Activated T-helper 1 cell treated with anti-CD3 and anti-CD28 coated beads, Interleukin-12 subunit alpha, Interleukin-12 subunit beta, Interleukin-2, Interleukin-4 antibody, amounts not matched to agents 30 ng/mL and 10 ng/mL and 1 ng/mL, durations not matched to agents 14 hours and 24 hours and 36 hours (primary cell): ENCODE measurements at places on chromosomes 1 and 21. TPM values are rescaled to one million over a fixed set of nuclear protein-coding genes. Genes with fewer than 3 reads are reported as not detected.

PRAMEF12 gene
- not detected in 2 replicates for total RNA-seq

LMX1A gene
- not detected in 2 replicates for total RNA-seq

DNA sequence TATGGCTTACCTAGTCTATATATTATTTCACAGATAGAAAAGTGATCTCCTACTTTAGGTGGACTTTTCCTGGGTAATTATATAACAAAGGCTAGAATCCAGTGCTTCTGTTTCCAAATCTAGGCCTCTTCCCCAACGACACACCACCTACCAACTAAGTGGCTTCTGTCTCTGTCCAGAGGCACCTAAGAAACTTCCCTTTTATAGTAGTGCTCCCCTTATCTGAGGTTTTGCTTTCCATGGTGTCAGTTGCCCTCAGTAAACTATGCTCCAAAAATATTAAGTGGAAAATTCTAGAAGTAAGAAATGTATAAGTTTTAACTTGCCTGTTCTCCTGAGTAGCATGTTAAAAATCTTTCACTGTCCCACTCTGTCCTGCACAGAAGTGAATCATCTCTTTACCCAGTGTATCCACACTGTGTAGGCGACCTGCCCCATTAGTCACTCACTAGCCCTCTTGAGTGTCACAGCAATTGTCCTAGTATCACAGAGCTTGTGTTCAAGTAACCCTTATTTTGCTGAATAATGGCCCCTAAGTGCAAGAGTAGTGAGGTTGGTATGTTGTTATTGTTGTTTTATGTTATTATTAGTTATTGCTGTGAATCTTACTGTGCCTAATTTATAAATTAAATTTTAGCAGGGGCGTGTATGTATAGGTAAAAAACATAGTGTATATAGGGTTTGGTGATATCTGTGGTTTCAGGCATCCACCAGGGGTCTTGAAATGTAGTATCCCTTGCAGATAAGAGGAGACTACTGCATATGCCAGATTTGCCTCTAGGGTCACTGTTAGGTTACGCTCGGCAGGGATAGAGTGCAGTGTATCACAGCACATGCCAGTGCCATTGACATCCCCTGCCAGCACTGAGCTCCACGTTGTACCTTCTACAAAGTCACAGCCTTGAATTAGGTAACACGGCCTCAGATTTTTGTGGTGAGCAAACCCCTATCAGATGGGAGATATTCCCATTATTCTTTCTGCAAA lies 14.7 kb upstream of the CD53 start:
- no peak for DNase-seq

GRCh38 chr1:151314137-151314875 lies 12.9 kb downstream of the PI4KB start:
- no peak for DNase-seq

DNA sequence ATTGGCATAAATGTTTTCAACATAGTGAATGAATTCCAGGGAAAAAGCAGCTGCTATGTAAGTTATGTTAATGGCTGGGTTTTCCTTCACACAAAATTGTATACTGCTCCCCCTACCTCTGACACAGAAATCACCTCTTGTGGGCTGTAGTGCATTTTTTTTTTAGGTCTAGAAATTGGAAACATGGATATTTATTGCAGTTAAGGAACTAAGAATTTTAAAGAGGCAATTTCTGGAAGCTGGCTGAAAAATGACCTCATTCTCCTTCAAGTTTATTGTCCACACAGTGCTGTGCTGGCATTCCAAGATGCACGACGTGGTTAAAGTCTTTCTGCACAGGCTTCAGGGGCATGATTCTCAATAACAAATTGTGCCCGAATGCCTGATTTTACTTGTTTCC lies 1424.2 kb downstream of the MRPL39 start:
- no peak for DNase-seq

- DNase-seq = no peak
Observed at GRCh38 chr1:118294875-118295642, 110.0 kb upstream of the SPAG17 start.

- DNase-seq = no peak
Observed at GRCh38 chr1:220813013-220813412, 26.3 kb downstream of the MTARC1 start.

DNA sequence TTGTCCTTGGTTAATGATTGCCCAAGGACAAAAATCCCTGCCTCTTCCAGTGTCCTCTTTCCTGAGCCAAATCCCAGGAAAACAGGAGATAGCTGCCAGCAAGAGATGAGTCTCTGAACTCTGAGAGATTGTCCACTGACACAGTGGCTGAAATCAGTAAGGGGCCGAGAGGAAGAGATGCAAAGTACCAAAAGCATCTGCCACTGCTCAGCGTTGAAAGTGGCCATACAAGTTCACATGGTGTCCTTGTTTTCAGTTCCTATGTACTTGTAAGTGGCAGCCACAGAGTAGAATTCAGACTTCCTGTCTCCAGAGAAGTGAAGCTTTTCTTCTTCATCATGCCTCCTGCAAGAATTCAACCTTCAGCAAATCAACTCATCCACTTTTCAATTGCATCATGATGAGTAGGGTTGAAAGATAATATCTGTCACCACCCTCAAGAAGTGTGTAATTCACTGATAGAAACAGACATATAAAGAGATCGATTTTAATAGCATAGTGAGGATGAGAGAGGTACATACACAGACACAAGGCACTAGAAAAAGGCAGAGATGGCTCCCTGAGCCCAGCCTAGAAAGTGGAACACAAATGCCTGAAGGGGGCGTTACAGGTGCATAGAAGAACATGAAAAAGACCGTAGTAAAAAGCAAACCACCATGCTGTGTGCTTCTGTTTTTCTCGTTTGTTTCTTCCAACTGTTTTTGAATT lies 185.8 kb downstream of the MRPL39 start:
- peak; percentile 60 for DNase-seq

GRCh38 chr1:101683561-101683960 lies 313.2 kb downstream of the OLFM3 start:
- DNase-seq = no peak

DNA sequence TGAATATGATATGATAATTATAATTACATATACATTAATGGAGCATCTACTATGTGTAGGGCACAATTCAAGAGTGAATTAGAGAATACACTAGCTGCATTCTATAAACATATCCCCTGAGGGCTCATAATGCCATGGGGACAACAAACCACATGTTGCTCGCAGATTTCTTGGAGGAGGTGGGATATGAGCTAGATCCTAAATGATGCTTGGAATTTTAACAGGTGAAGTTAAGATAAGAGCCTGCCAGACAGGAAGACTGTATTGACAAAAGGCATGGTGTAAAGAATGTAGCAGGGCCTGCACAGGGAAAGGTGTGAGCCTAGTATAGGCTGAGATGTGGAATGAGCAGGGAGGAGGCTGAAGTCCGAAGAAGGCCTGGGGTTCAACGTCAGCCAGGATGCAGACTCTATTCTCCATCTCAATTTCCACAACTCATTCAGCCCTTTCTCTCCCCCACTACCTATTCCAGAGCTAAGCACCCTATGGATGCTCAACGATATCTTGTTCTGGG lies 120.2 kb downstream of the ELAVL4 start:
- no peak for DNase-seq

GRCh38 chr1:205243350-205244191 lies 15.8 kb downstream of the TMCC2 start:
- DNase-seq = no peak

- DNase-seq = no peak
Observed at GRCh38 chr1:153395136-153395685, 4.3 kb upstream of the S100A8 start.

DNA sequence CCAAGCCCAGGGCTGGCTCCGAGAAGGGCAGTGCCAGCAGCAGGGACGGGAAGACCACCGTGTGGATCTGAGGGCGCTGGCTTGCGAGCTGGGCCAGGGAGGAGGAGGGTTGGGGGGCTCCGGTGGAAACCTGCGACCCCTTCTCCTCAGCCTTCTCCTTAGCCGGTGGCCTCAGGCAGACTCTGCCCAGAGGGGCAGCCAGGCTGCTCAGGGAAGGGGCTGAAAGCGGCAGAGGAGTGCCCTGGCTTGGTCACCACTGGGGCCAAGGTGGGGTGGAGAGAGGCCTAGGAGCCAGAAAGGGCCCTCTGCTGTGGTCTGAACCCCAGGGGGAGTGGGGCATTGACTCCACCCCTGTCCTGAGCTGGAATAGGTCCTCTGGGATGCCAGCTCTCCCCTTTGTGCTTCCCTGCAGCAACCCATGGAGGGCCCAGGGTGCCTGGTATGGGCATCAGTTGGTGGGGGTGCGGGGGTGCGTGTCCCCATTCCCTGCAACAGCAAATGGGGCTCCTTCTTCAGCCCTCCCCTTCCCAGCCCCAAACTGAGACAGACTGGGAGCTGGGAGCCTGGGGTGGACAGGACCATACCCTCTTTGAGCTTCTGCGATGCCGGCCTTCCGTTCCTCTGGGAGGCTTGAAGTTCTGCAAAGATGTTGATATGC lies 6.5 kb upstream of the IBA57 start:
- DNase-seq = no peak

DNA sequence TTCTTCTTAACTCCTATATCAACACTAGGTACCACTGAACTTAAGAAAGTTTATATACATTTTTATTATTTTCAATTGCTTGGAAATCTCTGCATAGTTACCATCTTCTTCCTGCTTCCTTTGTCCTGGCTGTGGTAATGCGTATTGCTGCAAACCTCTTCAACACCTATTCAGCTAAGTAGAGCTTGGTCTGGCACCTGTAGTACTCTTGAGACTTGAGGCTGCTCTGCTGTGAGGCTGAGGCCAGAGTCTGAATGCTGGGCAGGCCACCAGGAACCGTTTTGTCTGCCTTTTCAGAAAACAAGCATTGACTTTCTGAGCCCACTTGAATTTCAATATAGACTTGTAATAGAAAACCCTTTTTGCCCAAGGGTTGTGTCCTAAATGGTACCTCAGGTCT lies 52.0 kb upstream of the RGS2 start:
- no peak for DNase-seq

- no peak for DNase-seq
Observed at GRCh38 chr1:172585861-172586260, 52.9 kb downstream of the SUCO start.

DNA sequence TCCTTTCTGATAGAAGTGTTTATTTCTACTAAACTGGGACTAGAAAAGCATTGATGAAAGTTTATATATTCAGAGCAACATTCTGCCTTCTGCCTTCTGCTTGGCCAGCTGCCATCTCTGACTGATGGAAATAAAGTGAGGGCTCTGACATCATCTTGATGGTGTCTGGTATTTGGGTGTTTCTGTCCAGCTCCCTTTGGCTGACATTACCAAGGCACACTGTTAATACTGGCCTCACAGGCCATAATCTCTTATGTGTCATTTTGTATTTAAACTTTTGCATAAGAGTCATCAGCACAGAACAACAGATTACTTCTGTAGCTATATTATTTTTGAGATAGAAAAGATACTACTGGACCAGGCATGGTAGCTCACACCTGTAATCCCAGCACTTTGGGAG lies 216.9 kb downstream of the RYR2 start:
- DNase-seq = no peak

GRCh38 chr21:46098303-46099141 lies 610 bp downstream of the COL6A2 start:
- DNase-seq = no peak

GRCh38 chr1:75394386-75395139 lies 216.4 kb downstream of the SLC44A5 start:
- DNase-seq = no peak

TP73 gene
- total RNA-seq = 1.4 and 1.5 TPM in 2 replicates

- DNase-seq = no peak
Observed at GRCh38 chr1:23524163-23524562, 6.9 kb downstream of the E2F2 start.

LCK gene
- 269 and 281 TPM in 2 replicates for total RNA-seq

KRTAP10-8 gene
- total RNA-seq = not detected in 2 replicates

GRCh38 chr1:217917281-217917887 lies 286.2 kb downstream of the SPATA17 start:
- no peak for DNase-seq

- no peak for DNase-seq
Observed at GRCh38 chr1:188723332-188724020, 1754.2 kb downstream of the BRINP3 start.

GRCh38 chr1:56535939-56536338 lies 43.4 kb downstream of the PLPP3 start:
- no peak for DNase-seq

SASS6 gene
- total RNA-seq = 16.4 and 16.7 TPM in 2 replicates

DNA sequence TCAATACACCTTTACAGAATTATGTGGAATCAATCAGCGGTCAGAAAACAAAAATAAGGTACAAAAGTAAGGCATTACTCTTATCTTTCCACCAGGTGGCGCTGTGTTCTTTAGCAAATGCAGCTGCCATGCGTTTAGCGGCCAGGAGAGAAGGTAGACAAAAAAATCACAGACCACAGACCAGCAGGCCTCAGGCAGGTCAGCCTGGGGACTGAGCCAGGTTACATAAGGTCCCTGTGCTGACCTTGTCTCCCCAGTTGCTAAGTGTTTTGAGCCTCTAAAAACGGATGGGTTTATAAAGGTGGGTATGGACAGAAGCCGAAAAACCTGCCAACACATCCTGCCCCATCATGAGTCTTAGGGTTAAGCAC lies 2.8 kb downstream of the RGS16 start:
- peak; percentile 65 for DNase-seq
